ENCODE measurements at places on chromosomes 1 and 21.
A peak's percentile ranks its signal among the peaks of the same experiment; 100 is the strongest.

DNA sequence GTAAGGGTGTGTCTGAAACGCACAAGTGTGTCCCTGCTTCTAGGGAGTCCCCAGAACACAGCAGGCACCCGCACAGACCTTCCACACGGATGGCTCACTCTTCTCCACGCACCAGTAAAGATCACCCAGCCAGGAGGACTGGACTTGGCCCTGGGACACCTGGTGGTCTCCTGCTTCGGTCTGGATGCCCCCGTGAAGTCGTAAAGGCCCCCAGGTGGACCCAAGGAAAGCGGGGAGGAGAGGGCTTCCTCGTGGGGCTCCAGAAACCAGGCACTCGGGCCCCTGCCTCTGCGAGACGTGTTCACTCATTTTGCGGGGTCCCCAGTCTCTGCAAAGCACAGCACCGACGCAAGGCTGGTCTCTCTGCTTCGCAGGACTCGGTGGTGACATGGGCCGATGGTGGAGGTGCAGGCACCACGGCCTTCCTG is 20.2 kb upstream of the COL6A2 start:
- no peak for DNase-seq

- DNase-seq: no peak
Observed at GRCh38 chr1:183279835-183280234, 93.8 kb downstream of the LAMC2 start.

GRCh38 chr1:175188936-175189335 is 3.6 kb downstream of the KIAA0040 start:
- DNase-seq: peak; percentile 65

DNA sequence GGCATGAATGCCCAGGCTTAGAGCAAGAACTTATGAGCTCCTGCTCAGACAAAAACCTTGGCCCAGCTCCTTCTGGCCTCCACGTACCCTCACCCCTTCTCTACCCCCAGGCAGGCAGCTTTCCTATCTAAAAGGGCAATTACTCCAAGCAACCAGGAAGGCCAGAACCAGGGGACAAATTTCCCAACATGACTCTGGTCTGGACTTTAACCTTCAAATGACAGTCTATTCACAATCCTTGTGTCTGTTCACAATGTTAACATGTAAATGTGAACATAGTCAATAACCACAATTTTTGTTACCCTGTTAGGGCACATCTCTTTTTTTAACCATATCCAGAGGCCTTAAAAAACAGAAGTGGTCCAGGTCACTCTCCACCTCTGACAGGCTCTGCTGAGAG is 64.4 kb upstream of the LAPTM5 start:
- DNase-seq: no peak

DNA sequence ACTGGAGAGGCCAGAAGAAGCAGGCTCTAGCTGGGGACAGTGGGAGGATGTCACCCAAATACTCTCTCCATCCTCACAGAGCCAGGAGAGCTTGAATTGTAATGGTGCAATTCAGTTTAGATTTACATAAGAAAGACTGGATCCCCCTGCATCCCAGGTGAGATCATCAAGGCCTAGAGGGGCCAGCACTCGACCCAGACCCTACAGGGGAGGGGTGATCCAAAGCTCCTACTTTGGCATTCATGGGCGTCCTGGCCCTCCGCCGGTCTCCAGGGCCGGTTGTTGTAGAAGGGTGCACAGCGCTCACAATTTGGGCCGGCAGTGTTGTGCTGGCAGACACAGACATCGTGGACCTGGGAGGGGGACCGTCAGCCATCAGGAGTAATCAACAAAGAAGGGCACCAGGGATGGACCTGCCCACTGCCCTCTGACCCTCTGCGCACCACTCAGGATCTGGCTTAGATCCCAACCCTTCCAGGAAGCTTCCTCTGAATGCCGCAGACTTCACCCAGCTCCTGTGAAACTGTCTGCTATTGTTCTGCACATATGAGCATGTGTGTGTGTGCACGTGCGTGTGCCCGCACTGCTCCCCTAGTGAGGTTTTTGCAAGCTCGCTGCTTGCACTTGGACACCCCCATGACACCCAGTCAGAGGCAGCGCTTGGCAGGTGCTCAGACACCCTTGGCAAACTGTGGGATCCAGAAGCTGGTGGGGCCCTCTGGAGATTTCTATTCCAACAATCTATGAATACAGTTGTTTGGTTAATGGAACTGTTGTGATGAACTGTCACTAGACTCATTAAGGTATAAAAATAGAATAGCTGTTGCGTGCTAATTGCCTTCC is 21.6 kb downstream of the LAMB3 start:
- DNase-seq: no peak

Measured in hematopoietic multipotent progenitor cell treated with erythropoietin and hydrocortisone succinate and interleukin-3 and kit ligand, for 15 days (in vitro differentiated cells).